ENCODE measurements at places on chromosomes 2 and 18. TPM values are rescaled to one million over a fixed set of nuclear protein-coding genes. Genes with fewer than 3 reads are reported as not detected.
A peak's percentile ranks its signal among the peaks of the same experiment; 100 is the strongest.

Gene HRH4
- not detected for total RNA-seq

Gene RUFY4
- total RNA-seq: not detected

Gene SNRPD1
- 24.7 TPM for total RNA-seq

Gene TCF7L1
- 9.3 TPM for total RNA-seq

Gene LYPD6
- total RNA-seq: 0.13 TPM

GRCh38 chr2:161223139-161223732 is 63.0 kb downstream of the TANK start:
- DNase-seq: no peak

DNA sequence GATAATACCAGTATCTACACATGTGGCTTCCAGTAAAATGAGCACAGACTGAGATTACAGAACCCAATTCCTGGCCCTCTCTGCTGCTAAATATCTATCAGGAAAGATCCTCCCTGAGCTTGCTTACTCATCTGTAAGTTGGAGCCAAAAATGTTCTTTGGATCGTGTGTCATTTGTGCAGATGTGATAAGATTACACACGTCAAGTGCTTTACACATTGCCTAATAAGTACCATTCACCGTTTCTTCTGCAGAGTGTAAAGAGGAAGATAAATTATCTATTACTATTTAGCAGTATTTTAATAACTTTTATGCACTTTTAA is 23.2 kb upstream of the SLC20A1 start:
- no peak for DNase-seq

- peak; percentile 77 for DNase-seq
Observed at GRCh38 chr2:218829868-218830451, 1.6 kb downstream of the PRKAG3 start.

DNA sequence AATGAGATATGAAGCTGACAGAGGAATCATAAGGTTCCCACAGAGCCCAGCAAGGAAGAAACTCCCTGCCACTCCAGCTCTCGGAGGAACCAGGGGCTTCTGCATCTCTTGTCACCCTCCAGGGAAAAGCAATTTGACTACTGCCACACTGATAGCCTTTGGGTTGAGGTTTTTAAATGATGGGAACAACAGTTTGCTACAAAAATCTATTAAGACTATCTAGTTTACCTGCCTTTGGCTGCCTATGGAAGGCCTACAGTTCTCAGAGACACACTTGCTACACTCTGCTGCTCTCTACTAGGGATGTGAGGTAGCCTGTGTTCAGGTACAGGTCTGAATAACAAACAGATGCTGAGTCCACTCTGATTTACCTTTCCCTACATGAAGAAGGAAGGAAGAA is 161.9 kb downstream of the NBAS start:
- no peak for DNase-seq

- no peak for DNase-seq
Observed at GRCh38 chr2:17579605-17580318, 39.3 kb downstream of the VSNL1 start.

DNA sequence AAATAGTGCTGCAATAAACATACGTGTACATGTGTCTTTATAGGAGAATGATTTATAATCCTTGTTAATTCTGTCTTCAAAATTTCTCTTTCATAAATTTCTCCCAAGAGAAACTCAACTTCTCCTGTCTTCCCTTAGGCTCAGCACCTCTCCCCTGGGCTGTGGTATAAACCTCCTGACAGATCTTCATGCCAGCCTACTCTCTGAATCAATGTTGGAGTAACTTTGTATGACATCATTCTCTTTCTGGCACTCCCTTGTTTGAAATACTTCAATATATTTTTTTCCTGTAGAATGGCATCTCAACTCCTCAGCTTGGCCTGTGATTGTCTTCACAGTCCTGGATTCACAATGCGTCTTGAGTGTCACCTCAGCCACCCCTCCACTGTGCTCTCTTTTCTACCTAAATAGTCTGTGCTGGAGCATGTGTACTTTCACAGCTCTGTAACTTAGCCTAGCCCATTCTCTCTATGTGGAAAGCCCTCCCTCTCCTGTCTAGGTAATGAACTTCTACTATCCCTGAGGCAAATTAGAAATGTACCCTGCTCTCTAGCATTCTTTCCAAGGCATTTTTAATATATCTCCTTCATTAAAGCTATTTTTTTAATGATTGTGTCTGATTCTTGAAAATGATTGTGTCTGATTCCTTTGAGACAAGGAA is 649.9 kb upstream of the FANCL start:
- no peak for DNase-seq

GRCh38 chr2:173307293-173307692 is 47.4 kb upstream of the CDCA7 start:
- DNase-seq: no peak

DNA sequence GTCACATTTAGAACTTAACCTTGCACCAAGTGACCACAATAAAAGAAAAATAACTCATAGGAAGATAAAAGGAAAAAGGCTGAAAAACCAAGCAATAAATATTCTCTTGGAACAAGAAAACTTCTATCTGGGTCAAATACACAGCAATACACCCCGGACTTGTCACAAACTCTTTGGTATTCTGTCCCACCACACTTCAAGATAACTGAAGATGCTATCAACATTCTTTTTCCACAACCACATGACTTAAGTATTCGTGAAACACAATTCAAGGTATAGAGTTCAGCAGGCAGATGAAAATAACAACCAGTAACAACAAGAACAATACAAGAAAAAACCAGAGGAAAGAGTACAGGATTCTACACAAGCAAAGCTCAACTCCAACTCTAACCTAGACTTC is 18.0 kb downstream of the MBD2 start:
- DNase-seq: no peak

- DNase-seq: no peak
Observed at GRCh38 chr18:47701134-47701533, 229.3 kb downstream of the SMAD2 start.

DNA sequence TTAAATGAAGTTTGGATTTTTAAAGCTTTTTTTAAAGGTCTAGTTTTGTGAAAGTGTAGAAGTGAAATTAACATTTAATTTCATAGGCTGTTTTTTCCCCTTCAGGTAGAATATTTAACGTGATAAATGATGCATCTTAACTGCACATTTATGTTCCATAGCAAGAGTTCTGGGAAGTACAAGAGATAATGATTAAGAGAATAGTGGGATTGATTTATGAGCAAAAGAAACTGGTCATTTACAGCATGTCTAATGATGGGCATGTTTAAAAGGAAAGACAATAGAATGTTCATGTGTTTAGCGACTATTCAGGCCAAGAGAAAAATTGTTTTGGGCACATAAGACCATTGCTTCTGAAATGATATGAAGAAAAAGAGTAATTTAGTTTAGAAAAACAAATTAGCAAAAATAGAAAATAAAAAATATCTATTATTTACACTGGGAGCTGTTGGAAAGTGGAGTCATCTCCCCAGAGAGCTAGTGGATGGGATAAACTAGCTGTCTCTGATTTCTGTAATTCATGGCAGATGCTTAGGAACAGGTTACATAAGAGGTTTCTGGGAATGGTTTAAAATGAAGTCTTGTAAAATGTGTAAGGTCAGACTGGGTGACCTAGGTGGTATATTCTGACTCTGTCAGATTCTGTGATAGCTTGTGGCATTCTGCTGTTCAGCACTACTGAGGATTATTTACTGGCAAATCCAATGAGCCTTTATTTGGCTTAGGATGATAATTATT is 60.7 kb downstream of the WDR7 start:
- no peak for DNase-seq

- DNase-seq: no peak
Observed at GRCh38 chr2:181041661-181042060, 61.3 kb downstream of the UBE2E3 start.

DNA sequence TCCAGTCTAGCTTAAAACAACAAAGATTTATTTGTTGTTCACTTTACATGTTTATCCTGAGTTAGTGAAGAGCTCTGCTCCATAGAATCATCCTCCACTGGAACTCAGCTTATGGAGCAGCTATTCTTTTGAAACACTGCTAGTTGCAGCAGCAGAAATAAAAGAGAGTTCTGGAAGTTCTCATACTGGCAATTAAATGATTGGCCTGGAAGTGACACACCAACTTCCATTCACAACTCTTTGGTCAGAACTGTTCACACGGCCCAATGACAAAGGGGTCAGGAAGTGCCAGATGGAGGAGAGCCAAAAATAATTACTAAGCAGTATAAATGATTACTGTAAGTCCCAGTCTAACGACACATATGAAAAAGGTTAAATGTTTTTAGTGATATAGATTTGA is 39.1 kb downstream of the FBXO11 start:
- DNase-seq: no peak

DNA sequence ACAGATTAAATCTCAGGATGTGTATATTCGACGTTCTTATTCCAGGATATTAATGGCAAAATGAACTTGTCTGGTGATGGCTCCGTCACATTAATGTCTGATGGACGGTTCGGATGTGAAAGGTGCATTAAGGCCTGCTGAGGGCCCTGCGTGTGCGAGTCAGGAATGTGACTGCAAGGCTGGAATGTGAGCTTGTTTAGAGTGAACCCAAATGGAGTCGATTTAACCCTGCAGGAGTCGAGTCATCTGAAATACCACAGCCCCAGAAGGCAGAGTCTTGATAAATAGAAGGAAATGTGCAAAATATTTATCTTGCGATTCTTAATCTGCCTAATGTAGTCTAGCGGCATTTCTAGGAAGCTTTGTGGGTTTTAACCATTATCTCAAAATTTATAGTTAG is 44.3 kb downstream of the RDH14 start:
- DNase-seq: no peak

DNA sequence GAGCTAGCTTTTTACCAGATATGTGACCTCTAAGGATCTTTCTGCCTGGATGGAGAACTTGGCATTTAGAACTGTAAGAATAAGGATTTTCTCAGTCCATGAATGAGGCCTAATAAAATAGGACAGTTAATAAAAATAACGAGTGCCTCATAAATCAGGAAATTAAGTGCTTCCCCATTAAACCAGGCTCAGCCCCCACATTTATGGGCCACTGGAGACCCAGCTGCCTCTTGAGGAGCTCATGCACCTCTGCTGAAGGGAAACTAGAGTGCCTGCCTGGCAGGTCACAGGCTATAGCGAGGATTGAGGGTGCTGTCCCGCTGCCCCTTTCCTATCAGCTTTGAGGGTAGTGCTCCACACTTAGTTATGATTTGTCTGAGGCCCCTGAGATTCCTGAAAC is 158.0 kb downstream of the ALK start:
- DNase-seq: no peak

GRCh38 chr18:38933322-38933721 is 1367.7 kb upstream of the CELF4 start:
- no peak for DNase-seq

DNA sequence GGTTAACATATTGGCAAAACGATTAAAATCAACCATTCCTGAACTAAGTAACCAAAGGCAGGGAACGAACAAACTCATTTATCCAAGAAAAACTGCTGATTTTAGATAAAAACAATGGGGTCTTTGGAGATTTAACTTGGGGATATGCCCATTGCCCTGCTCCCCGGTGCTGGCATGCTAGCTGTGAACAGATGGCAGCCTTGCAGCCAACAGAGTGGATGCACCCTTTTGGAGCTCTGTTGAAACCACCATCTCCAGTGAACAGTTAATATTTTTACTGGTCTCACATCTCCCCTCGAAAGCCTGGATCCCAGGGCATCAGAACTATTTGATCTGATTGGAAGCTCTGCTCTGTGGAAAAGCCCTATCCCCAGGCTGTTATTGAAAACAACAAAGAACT is 303.1 kb downstream of the TGIF1 start:
- no peak for DNase-seq

DNA sequence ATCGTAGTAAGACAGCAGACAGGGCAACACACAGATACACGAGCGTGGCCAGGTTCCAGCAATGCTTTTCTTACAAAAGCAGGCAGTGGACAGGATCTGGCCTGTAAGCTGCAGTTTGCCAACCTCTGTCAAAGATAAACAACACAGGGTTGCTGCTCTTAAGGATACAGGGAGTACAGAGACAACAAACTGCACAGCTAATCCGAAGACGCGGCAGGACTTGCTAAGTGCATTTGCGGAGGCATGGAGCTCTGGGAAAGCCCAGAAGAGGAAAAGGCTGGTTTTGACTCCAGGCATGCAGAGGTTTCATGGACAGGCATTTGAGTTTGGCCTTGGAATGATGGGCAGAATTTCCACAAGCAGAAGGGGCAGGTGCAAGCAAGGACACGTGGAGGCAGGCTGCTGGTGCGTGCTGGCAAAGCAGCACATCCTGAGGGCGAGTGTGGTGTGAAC is 24.4 kb downstream of the SERTAD2 start:
- DNase-seq: no peak
